Hippocampal formation (tissue), 2 donors: ENCODE measurements at places on chromosomes 2 and 18.

GRCh38 chr2:96167407-96168013 is 22.3 kb upstream of the DUSP2 start:
- no peak for DNase-seq

- DNase-seq, result no peak
Measured at GRCh38 chr2:156405586-156405985, 30.6 kb upstream of the GPD2 start.

GRCh38 chr18:56716692-56717146 is 65.6 kb downstream of the WDR7 start:
- DNase-seq, result no peak

DNA sequence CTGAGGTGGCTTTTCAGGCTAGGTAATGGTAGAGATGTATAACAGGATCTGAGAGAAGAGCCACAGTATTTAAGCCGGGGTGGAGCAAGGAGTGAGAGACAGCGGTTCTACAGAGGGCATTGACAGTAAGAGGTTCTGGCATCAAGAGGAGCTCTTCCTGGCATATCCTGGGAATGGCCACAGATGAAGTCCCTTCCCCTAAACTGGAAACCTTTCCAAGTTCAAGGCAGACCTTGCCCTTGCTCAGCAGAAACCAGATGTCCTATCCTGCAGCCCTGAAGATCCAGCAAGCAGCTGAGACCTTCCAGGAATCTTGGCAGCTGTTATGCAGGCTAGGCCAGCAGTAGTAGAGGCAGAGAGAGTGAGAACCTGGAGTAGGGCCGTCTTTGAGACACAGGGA is 18.1 kb downstream of the REG1A start:
- no peak for DNase-seq

DNA sequence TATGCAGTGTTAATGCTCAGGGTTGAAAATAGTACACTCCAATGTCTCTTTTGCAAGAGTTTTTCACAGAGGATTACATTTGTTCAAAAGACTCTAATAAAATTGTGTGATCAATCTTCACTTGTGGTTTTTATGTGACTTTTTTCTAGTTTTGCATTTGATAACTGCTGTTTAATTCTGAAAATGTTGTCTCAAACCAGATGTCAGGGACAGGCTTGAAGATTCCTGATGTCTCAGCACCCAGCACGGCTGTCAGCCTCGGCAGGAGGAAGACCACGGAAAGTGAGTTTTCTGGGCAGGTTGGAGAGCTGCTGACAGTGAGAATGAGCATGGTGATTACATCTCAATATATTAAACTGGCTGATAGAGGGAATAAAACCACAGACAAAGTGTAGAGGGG is 9.1 kb downstream of the SOX11 start:
- DNase-seq, result no peak

GRCh38 chr2:118689456-118689855 is 158.0 kb downstream of the EN1 start:
- no peak for DNase-seq

DNA sequence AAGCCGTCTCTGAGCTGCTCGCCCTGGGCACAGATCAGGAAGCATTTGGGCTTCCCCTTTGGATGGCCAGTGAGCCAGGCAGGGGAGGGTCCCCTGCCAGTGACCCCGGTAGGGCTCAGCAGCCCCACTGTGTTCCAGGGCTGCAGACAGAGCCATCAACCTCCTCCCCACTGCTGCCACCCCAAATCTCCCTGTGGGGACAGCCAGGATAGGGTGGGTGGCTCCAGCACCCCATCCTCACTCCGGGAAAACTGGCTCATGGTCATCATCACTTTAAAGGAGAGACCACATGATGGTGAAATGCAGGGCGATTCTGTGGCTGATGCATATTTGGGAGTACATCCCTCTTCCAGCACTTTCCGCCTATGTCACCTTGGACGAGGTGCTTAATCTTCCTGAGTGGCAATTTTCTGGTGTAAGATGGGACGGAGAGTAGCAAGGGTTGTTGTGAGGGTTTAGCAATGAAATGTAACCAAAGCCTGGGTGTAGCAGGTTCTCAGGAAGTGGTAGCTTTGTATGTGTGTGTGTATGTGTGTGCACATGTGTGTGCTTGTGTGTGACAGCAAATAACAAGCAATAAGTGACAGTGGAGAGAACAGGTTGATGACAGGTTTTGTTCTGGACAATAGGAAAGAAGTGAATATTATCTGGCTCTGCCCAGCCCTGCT is 61.8 kb downstream of the ACAA2 start:
- DNase-seq, result no peak

- no peak for DNase-seq
Measured at GRCh38 chr2:17614174-17614930, 73.9 kb downstream of the VSNL1 start.

DNA sequence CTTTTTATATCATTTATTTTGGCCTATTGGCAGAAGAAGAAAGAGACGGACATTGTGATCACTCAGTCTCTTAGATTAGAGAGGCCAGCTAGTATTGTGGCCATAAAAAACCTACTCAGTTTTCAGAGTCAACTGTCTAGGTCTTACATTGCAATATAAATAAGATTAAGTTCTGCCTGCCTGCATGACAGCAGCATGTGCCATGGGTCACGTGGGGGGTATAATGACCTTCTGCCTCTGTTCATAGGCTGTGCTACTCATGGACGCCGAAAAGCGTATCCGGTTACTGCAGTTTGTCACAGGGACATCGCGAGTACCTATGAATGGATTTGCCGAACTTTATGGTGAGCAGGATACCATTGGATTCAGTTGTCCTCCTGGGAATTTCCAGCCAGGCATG is 238.5 kb downstream of the ALPK2 start:
- DNase-seq, result no peak

- DNase-seq, result no peak
Measured at GRCh38 chr2:130393318-130393910, 37.6 kb downstream of the PTPN18 start.

- DNase-seq, result no peak
Measured at GRCh38 chr18:59540780-59541179, 156.4 kb downstream of the CCBE1 start.

- DNase-seq, result no peak
Measured at GRCh38 chr2:220764171-220764570, 807.9 kb downstream of the EPHA4 start.

DNA sequence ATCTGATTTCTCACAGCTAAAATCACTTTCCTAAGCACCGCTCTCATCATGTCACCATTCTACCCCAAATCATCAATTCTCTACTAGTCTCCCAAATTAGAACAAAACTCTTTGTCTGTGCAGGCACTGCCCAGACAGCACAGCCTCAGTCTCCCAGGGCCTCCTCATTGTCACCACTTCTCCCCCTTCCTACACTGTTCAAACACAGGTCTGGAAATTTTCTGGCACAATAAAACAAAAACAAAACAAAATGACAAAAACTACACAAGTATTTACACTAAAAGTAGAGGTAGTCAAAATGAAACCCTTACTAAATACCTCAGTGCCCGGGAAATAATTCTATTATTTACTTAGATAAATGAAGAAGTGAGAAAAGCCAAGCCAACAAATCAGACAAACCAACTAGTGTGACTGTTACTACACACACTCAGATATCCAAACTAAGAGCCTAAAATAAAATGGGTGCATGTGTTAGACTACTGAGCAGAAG is 156.2 kb upstream of the DNMT3A start:
- no peak for DNase-seq

- no peak for DNase-seq
Measured at GRCh38 chr2:232950751-232951150, 62.3 kb downstream of the NGEF start.

GRCh38 chr2:239105234-239105633 is 257.3 kb downstream of the TWIST2 start:
- no peak for DNase-seq

GRCh38 chr2:176284461-176285049 is 15.3 kb downstream of the MTX2 start:
- no peak for DNase-seq

DNA sequence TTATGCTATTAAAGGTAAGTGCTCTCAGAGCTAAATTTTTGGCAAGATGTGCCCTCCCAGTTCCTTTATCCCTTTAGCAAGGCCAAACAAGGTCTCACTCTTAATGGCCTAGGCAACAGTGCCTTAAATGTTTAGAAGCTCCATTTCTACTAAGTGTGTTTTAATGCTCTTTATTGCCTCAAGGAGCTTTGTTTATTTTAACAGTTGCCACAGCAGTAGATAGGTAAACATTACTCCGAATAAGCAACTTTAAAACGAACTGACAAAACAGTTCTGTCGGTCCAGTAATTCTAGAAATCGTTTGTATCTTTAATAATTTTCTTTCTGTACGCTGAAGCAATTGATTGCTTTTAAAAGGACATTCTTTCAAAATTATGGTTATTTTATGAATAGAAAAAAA is 74.5 kb downstream of the PIEZO2 start:
- DNase-seq, result no peak

GRCh38 chr2:181957668-181958067 is 28.0 kb upstream of the PPP1R1C start:
- DNase-seq, result no peak

- no peak for DNase-seq
Measured at GRCh38 chr2:67234440-67234839, 162.7 kb upstream of the ETAA1 start.

DNA sequence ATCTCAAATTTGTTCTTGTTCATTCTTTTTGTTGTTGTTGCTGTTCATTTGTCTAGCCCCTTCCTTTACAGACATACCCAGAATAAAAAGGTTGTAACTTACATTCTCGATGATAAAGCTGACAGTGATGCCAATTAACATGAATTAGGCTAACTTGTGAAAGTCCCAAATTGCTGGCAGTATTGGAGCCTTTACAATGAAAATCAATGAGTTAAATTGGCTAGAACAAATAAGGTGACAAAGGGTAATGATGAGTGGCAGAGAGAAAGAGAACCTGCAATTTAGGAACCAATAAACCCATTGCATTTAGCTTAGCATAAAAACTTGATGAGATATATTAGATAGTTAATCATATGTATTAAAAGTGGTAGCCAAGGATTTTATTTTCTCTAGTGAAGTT is 521.0 kb downstream of the ADCYAP1 start:
- no peak for DNase-seq

DNA sequence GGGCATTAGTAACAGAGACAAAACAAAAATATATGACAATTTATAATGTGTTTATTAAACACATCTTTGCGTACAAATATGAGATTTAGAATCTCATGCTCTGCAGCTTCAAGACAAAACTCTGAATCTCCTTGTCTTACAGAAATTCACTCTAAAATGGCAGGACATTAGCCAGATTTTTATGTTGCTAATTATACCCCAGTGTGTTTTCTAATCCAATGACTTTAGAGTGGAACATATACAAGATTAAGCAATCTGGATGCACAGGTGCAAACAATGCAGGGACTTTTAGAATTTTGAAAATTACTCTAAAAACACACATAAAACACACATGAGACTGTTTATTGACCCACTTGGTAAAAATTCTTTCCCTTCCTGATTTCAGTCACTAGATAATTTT is 85.9 kb downstream of the CALCRL start:
- no peak for DNase-seq

DNA sequence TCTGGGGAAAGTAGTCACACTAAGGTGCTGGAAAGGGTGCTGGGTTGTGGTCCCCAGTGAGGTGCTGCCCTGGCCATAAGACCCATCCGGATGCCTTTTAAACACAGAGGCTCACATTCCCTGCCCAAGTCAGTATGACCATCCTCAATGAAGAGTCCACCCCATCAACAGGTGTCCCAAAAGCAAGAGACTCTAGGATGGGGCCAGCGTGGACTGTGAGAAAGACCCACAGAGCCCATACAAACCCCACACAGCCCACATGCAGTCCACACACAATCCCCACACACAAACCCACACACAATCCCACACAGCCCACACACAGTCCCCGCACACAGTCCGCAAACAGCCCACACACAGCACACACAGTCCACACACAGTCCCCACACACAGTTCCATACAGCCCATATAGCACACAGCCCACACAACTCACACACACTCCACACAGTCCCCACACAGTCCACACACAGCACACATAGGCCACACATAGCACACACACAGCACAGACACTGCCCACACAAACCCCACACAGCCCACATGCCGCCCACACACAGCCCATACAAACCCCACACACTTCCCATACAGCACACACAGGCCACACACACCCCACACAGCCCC is 241.4 kb upstream of the SALL3 start:
- no peak for DNase-seq

DNA sequence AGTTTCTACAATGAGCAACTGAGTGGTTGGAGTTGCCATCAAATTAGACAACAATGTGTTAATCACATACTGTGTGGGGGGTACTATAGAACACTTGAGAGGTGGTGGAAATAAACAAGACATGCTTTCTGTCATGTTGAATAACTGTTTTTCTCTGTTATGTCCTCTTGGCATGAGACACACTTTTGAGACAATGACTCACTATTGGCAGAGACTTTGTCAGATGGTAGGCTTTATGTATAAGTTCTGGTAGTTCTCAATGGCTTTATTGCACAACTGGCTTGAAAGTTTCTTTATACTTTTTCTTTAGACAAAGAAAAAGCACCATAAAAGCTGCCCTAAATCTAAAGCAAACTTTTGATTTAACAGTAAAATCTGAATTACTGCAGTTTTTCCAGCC is 578.7 kb downstream of the ADCYAP1 start:
- DNase-seq, result no peak

DNA sequence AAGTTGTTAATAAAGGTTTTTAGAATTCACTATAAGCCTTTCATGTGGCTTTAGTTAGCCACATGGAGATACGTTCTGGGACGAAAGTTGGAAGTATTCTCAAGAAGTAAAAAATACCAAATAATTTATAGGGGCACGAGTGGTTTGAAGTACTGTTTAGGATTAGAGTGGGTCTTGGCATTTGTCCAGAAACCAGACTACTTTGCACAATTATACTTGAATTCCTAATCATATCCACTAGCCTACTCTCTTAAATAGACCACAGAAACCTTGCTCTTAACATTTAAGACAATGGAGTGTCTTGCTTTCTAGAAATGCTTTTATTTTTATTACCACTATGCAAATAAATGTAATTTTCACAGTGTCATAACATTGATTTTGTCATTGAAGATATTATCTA is 44.6 kb downstream of the UBE2E3 start:
- no peak for DNase-seq

- DNase-seq, result no peak
Measured at GRCh38 chr2:241499146-241499965, 9.0 kb downstream of the STK25 start.

DNA sequence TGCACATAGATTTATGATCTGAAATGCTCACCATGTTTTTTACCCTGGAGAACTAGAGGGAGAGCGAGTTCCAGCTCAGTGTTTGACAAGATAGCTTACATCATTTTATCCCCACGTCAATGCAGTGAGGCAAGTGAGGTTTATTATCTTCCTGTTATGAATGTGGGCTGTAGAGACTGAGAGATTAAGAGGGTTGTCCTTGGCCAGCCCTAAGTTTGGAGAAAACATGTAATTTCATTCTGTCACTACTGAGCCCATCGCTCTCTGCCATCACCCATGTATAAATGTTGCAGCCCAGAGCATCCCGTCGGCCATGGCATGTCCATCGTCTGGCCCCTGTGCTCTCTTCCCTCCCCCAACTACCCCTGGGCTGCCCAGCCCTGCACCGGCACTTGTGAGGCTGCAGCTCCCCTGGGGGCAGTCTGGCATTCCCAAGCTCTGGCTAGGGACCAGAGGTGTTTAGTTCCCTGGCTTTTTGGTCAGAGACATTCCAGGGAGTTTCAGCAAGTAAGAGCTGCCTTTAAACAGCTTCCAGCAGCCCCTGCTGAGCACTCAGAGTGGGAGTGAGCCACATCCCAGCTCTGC is 136.7 kb downstream of the ANTXR1 start:
- DNase-seq, result no peak

GRCh38 chr2:29489568-29489967 is 374.4 kb downstream of the CLIP4 start:
- no peak for DNase-seq
